ENCODE measurements at places on chromosomes 2 and 18.
A peak's percentile ranks its signal among the peaks of the same experiment; 100 is the strongest.

DNA sequence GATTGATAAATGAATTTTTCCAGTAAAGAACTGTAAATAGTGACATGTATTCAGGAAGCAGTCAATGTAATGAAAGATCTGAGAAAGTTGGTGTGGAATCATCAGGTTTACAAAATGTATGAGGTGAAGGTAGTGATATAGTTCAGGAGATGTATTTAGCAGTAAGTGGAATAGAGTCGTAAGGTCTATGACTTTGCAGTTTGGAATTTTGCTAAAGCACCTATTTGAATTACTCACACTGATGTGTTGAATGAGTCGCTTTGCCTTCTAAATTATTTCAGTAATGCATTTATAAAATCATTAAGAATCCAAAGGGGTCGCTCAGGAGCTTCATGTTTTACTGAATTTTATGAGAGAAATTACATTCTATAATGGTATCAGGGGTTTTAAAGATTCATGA is 713.7 kb downstream of the DSC3 start:
- no peak for DNase-seq

DNA sequence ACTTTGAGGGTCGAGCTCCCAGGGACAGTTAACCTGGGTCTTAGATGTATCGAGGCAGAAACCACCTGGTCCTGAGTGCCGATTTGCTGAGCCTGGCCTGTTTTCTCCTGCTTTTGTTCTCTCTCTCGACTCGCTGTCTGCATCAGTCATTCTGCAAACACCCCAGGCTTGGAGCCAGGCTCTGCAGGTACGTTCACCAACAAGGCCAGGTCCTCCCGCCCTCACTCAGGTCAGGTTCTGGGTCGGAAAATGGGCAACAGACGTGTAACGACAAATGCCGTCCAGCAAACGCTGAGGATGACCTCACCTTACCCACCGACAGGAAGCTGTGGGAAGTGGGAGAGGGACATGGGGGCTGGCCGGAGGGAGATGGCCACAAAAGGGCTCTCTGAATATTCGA is 57.7 kb upstream of the PXDN start:
- no peak for DNase-seq

DNA sequence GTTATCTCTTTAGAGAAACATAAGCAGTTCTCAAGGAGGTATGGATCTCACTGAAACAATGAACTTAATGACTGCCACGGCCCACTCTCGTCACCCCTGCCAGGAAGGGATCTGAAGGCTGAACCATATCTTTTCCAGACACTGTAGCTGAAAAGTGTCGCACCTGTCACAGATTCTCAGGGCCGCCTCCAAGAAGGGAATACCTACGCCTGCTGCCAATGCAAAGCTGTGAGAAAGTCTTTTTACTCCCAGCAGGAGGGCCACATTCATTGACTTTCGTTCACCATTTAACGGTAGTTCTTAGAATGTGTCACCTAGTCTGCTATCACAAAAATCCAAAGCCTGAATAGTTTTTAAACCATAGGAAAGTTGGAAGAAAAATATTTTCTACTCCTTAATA is 66.7 kb upstream of the SH3BP4 start:
- no peak for DNase-seq

DNA sequence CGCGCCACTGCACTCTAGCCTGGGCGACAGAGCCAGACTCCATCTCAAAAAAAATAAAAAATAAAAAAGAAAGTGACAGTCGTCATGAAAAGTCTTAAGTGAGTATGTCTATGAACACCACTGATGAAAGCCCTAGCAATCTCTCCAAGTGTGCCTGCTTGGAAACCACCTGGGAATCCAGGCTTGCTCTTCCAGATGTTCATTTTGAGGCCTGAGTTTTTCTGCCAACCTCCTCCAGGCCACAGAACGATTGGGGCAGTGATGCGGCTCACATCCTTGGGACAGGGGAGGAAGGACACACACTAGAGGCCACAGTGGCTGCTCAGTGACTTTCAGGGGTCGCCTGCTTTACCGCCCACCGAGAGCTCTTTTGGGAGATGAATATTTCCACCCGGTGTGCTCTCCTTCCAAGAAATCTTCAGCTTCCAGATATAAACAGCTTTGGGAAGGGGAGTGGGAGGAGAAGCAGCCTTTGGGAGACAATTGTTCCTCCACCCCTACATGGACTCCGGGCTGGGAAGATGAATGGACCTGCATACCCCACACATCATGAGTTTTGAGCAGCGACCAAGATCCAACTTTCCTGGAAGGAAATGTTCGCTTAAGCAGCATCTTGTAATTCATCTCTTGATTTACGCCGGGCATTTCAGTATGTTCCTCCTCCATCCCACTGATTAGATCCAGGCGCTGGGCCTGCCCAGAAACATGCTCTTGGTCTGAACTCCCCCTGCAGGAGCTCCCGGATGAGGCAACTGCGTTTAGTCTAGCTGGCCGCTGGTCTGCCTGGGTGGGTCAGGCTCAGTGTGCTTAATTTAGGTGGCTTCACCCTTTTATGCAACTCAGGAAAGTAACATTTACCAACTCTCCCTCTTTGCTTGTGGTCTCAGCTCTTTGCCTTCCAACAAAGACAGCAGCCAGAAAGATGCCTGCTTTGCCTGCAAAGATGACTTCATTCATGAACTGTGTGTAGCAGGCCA is 6.2 kb upstream of the ARMC9 start:
- no peak for DNase-seq

- DNase-seq: no peak
Observed at GRCh38 chr2:192124571-192124970, 70.2 kb downstream of the TMEFF2 start.

GRCh38 chr2:54858021-54858681 is 134.7 kb downstream of the EML6 start:
- DNase-seq: no peak

GRCh38 chr2:219736209-219736608 is 108.8 kb downstream of the SLC4A3 start:
- DNase-seq: no peak

GRCh38 chr2:204551512-204551863 is 6.2 kb downstream of the PARD3B start:
- DNase-seq: no peak

DNA sequence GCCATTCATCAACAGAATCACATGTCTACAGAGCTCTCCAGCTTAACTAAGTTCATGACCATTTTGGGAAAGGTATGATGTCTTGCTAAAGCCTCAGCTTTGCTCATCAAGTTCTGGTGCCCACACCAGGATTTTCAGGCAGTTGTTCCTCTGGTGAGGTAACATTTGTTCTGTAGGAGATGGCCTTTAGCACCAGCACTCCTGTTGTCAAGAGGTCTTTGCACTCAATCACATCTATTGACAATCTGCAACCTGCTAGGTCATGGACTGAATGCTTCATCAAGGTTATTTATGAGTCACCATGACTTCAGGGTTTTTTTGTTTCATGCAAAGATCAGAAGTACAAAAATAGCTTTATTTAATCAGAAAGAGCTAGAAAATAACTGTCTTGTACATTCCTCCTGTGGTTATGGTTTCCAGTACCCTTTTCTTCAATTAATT is 36.6 kb upstream of the VIT start:
- no peak for DNase-seq

DNA sequence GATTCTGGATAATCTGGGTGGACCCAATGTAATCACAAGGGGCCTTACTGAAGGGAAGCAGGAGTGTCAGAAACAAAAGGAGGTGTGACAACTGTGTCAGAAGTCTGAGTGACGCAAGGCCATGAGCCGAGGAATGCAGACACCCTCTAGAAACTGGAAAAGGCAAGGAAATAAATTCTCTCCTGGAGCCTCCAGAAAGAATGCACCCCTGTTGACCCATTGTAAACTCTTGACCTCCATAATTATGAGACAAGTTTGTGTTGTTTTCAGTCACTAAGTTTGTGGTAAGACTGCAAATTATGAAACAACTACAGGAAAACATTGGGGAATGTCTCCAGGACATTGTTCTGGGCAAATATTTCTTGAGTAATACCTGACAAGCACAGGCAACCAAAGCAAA is 47.3 kb upstream of the B3GNT7 start:
- no peak for DNase-seq

GRCh38 chr18:59646963-59647307 is 50.3 kb downstream of the CCBE1 start:
- no peak for DNase-seq

- no peak for DNase-seq
Observed at GRCh38 chr2:74538881-74539339, 9.2 kb downstream of the HTRA2 start.

DNA sequence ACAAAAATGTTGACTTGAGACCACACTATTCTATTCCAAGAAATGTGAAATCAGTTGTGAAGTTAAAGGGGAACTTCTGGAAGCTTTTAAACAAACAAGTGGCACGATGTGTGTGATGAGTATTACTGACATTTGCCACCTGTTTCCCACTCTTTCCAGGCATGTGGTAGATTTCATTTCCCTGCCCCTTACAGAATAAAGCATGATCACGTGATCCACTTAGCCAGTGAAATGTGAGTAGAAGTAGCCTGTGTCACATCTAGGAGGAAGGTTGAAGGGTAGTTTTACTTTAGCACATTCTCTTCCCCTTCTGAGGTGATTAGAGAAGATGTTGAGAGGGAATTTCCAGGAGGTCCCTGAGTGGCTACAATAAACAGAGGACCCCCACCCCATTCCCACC is 3.8 kb downstream of the COL4A4 start:
- DNase-seq: no peak

DNA sequence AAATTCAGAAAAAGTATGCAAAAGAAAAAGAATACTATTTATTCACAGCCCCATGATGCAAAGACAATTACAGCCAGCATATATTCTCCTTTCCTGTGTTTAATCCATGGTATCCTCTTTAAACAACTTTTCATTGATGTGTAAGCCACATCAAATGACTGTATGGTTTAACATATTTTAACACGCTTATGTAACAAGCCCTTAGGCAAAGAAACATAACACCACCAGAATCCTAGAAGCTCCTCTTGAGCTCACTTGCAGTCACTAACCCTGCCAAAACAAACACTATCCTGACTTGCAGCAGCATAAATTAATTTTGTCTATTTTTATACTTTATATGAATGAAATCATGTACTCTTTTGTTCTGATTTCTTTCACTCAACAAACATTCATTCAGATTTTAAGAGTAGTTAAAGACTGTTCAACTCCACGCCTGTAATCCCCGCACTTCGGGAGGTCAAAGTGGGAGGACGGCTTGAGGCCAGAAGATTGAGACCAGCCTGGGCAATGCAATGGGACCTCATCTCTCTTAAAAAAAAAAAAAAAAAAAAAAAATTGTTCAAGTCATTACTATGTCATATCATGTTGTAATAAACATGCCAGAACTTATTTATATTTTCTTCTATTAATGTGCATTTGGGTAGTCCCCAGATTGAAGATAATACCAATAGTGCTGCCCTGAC is 226.3 kb downstream of the NBAS start:
- DNase-seq: no peak

DNA sequence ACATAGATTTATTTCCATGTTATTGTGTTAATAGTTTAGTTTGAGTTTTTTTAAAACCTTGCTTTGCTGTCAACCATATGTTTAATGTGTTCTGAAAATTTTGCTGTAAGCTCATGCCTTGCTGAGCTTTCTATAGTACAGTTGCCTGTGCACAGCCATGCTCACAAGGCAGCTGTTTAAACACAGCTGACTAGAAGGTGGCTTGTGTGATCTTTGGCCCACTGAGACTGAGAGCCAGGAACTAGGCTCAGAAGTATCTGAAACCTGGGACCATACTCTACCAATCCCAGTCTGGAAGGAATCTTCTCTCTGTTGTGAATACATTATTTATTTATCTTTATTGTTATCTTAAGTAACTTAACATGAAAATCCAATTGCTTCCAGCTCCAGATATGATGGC is 350.5 kb downstream of the KIAA1328 start:
- DNase-seq: no peak

GRCh38 chr2:42492691-42493467 is 903 bp downstream of the KCNG3 start:
- DNase-seq: peak; percentile 37

- DNase-seq: no peak
Observed at GRCh38 chr2:187372213-187372612, 75.8 kb downstream of the CALCRL start.
